NCI-H460 (cell line): ENCODE measurements at places on chromosomes 7 and 10.

GRCh38 chr7:41238851-41239331 lies 464.0 kb downstream of the INHBA start:
- DNase-seq: no peak

- DNase-seq: no peak
These were observed 42.7 kb downstream of the FAM53B start for GRCh38 chr10:124701435-124701834.

DNA sequence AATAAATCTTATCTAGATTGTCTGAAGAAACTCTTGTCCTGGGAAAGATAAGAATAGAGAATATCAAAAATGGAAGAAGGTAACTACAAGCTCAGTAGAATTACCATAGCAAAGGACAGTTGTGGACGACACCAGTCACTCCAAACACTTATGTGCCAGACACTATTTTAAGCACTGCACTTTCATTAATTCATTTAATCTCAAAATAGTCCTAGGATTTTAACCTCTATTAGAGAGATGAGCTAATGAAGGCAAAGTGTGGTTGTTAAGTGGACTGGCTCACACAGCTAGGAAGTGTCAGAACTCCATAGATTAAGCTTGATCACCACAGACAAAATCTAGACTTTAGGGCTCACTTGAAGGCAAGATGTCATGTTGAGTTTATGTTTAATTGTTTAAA lies 168.9 kb downstream of the CDC14C start:
- no peak for DNase-seq

- no peak for DNase-seq
These were observed 165.4 kb downstream of the ST7 start for GRCh38 chr7:117118579-117119180.

GRCh38 chr7:147060070-147060469 lies 943.5 kb downstream of the CNTNAP2 start:
- no peak for DNase-seq

GRCh38 chr10:49616421-49617101 lies 2.7 kb downstream of the CHAT start:
- DNase-seq: no peak

DNA sequence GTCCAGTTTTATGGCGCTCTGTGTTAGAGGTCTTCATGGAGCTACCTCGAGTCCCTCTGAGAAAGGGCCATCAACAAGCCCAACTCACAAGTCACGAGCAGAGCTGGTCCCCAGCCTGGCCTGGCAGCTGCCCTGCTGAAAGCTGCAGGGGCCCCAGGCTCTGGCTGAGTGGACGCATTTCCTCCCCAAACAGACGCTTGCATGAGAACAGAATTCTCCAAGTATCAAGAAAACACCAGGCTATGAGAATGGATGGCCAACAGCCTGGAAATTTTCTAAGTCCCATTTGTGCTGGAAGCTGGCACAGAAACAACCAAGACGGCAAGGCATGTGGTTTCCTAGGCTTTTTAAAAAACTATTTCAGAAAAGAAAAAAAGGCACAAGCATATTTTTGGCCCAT lies 114.8 kb downstream of the FAM53B start:
- DNase-seq: no peak

DNA sequence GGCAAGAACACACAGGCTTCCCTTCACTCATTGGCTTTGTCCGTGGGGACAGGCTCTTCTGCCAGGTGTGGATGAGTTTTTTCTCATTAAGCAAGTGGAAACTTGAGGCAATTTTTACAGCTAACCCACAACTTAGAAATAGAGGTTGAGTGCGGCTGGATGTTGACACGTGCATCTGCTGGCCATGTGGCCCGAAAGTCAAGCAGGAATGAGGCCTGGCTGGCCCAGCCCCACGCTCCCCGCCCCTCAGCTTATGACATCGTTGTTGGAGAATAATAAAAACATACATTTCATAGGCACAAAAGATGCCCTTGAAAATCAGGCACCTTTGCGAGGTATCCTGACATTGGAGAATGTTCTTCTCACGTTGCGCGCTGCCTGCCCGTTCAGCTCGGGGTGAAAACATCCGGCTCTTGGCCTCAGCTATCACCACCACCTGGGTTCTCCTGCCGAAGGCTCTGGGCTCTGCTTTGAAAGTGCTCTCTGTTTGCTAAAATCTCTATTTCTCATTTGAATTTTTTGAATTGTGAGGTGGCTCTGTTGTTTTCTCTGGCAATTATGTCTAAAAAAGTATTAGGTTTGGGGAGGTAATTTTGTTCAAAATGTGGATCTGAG lies 310.7 kb downstream of the WDR37 start:
- no peak for DNase-seq

- DNase-seq: no peak
These were observed 20.1 kb upstream of the C7orf33 start for GRCh38 chr7:148570510-148570909.
